ENCODE measurements at places on chromosomes 3 and 15.

GRCh38 chr3:172847292-172847691 lies 96.8 kb downstream of the ECT2 start:
- no peak for DNase-seq

GRCh38 chr3:188583341-188584161 lies 429.6 kb downstream of the LPP start:
- no peak for DNase-seq

- DNase-seq, result peak; percentile 79
Observed at GRCh38 chr3:134462331-134462941, 23.3 kb downstream of the ANAPC13 start.

GRCh38 chr15:97979140-97979520 lies 18.6 kb downstream of the ARRDC4 start:
- no peak for DNase-seq

DNA sequence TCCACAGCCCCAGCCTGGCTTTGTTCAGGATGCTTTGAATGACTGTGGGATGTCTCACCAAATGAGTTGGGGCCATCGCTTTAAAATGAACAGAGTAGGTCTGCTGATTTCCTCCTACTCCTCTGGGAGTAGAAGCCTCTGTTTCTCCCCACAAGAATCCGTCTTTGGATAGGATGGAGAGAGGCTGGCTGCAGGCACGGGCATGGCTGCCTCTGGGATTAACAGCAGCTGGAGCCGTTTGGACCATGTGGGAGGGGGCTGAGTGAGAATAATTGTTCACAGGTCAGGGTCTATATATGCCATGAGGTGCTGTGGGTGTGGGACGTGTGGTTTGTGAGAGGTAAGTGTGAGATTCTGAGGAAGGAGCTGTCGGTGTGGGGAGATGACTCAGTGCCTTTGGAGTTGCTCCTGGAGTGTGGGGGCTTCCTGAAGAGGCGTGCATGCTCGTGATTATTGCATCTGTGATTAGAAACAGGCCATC lies 48.0 kb upstream of the APEH start:
- DNase-seq, result no peak

- DNase-seq, result no peak
Observed at GRCh38 chr3:195251336-195252065, 19.5 kb downstream of the XXYLT1 start.

- peak; percentile 26 for DNase-seq
Observed at GRCh38 chr3:160027541-160028195, 39.0 kb downstream of the IL12A start.

DNA sequence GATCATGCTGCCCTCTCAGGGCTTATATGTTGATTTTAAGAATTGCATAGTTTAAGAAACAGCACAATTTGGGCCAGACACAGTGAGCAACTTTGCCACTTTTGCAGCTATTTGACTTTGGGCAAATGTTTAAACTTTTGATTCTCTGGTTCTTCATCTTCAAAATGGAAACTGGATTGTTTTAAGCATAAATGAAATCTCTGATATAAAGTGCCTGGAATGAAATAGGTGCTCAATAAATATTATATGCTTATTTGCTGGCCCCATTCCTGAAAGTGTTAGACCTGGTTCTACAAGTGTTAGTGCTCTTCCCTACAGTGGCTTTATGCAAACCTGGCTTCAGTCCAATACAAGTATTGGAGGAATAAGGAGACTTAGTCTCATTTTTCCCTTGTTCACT lies 33.1 kb upstream of the TSC22D2 start:
- DNase-seq, result no peak

DNA sequence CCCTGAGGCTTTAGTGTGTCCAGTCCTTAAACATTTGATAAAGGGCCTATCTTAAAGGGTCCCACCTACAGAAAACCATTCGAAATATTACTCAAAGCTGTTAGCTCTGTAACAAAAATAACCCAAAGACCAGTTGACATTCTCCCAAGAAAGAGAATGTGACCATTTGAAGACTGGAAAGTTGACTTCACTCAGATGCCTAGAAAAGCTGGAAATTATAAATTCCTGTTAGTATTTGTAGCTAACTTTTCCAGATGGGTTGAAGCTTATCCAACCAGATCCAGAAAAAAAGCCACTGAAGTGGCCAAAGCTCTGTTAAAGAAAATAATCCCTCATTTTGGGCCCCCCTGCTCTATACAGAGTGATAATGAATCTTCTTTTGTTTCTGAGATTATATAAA lies 408.4 kb downstream of the PLOD2 start:
- no peak for DNase-seq

DNA sequence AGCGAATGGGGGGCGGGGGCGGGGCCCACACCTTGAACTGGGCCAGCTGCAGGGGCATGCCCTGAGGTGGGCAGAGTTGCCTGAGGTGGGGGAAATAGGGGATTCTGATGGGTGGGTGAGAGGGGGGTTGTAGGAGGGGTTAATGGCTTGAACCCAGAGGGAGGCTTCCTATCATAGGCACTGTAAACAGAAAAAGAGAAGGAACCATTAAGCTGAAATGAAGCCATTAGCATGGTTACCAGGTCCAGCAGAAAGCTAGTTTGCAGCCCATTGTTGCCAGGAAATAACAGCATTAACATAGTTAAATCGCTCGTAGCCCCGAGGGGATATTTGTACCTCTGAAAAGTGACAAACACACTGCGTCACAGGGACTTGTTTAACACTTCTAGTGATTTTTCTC lies 29.0 kb downstream of the ETV5 start:
- no peak for DNase-seq

GRCh38 chr15:41775651-41776050 lies 1.4 kb downstream of the MAPKBP1 start:
- no peak for DNase-seq

DNA sequence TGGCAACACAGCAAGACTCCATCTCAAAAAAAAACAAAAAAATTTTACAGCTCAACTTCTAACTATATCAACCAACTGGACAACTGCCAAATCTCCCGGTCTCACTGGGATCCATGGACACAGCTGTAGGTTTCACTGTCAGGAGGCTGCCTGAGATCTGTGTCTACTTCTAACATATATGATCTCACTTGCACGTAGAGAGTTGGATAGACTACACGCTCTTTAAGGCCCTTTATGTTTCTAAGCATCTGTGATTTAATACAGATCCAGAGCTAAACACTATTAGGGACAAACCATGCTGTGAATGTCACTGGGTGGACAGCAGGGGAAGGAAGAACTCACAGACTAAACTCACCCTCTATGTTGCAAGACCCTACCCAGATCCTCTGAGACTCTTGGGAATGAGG lies 13.0 kb upstream of the APOD start:
- DNase-seq, result no peak

Measured in AG04449 (cell line).